ENCODE measurements at places on chromosomes 2 and 18. TPM values are rescaled to one million over a fixed set of nuclear protein-coding genes. Genes with fewer than 3 reads are reported as not detected.

EPB41L3 gene
- 6.3 TPM for total RNA-seq

DSEL gene
- total RNA-seq: 1.6 TPM

DNA sequence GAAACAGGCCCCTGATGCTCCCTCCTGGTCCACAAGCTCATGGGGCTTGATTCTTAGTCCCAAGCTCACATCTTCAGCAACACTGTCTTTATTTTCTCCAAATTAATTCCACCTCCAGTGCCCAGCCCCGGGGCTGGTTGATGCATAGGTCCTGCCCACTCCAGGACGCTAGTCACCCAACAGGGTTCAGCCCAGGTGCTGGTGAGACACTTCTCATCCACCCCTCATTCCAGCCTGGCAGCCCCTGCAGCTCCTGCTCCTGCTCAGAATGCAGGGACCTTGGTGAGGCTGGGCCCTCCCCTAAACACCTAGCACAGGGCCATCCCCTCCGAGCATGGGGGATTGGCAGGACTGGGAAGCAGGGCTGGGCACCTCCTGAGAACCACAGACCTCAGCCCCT is 25.7 kb downstream of the STEAP3 start:
- DNase-seq: no peak

DNA sequence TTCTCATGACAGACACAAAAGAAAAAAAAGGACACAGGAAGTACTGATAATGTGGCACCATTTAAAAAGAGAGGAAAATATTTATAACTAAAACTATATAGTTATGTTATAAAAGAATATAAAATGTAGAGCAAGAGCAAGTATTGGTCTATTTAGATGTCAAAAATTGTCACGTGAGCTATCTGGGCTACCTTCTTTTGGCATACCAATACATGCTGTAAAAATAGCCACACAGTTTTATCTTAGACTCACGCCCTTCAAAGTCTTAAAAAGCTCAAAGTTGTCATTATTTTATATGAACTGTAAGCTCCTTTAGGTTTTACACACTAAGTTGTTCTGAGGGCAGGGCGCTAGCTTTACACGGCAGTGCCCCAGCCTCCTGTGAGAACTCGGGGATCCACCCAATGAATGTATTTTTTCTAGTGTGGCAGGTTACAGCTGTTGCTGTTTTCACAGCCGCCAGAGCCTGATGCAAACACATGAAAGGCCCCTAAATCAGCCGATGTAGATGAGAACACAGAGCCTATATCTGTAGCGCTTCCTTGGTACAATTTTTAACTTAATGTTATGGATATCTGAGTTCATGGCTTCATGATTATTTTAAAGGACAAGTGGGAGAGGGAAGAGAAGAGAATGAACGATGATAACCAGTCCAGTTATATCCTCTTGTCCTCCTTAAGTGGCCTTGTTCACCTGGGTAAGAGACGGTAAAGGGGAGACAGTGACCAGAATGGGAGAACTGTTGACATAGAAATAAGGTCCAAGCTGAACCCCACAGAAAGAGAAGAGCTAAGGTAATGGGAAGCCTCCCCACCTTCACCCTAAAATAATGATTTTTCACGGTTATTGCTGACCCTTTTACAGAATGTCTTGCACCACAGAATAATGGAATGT is 130.8 kb downstream of the CACNB4 start:
- no peak for DNase-seq

GRCh38 chr2:240437551-240437860 is 2.0 kb downstream of the GPC1 start:
- DNase-seq: no peak

- no peak for DNase-seq
Measured at GRCh38 chr2:239259173-239259572, 141.6 kb downstream of the HDAC4 start.

GRCh38 chr2:11074246-11074820 is 80.9 kb upstream of the SLC66A3 start:
- DNase-seq: no peak
